Activated B cell treated with CpG ODN at 0.5 μM for 24 hours (primary cell): ENCODE measurements at places on chromosomes 4 and X. TPM values are rescaled to one million over a fixed set of nuclear protein-coding genes. Genes with fewer than 3 reads are reported as not detected.
A peak's percentile ranks its signal among the peaks of the same experiment; 100 is the strongest.

The SMIM43 gene
- total RNA-seq, result not detected in 2 replicates

The NUDT10 gene
- 0.27 and 0.31 TPM in 2 replicates for total RNA-seq

The MYOZ2 gene
- not detected in 2 replicates for total RNA-seq

The KIT gene
- total RNA-seq, result not detected in 2 replicates

The MAOA gene
- 0.18 TPM in 1 of 2 replicates, not detected in the other for total RNA-seq

The XG gene
- not detected in 2 replicates for total RNA-seq

The TMEM31 gene
- not detected in 2 replicates for total RNA-seq

The FGB gene
- not detected in 2 replicates for total RNA-seq

The SGMS2 gene
- total RNA-seq, result not detected in 2 replicates

GRCh38 chr4:147787204-147787603 lies 55.3 kb downstream of the ARHGAP10 start:
- no peak for DNase-seq

DNA sequence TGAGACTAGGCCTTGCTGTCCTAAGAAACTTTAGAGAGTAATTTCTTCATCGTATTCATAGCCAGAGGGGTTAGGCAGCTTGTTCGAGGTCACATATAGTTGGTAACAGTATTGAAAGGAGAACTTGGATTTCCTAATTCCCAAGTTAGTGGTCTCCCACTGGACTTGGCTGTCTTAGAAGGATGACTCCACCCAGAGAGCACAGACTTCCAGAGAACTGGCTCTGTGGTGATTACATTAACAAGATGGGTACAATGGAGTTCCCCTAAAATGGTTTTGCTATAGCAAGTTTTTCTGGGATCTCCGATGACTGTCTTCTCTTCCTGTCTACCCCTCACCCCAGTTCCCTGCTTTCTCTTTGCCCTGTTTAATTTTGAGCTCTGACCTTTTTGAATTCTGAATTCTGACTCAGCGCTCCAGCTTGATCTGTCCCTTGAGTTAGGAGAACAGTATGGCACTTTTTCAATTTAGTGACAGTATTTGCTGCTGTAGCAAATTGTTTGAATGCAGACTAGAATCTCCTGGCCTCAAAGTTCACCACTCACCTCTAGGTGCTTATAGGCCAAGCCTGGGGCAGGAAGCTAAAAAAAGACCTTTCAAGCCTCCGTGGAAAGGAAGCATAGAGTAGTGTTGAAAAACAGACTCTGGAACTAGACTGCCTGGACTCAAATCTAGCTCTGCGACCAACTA lies 6.9 kb downstream of the MSN start:
- no peak for DNase-seq

- DNase-seq, result no peak
Measured at GRCh38 chr4:24932515-24933225, 19.8 kb upstream of the CCDC149 start.

DNA sequence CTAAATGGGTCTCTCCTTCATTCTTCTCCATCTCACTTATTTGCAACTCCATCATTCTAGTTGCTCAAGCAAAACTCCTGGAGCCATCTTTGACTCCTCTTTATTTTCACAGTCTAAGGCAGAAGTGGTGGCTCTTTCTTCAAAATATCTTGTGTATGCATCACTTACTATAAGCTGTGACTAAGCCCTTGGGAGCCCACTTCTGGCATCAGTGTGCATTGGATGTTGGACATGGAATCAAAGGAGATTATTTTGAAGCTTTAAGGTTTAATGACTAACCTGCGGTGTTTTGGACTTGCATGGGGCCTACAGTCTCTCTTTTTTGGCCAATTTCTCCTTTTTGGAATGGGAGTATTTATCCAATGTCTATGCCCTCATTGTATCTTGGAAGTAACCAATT lies 276.8 kb downstream of the SPOCK3 start:
- no peak for DNase-seq

DNA sequence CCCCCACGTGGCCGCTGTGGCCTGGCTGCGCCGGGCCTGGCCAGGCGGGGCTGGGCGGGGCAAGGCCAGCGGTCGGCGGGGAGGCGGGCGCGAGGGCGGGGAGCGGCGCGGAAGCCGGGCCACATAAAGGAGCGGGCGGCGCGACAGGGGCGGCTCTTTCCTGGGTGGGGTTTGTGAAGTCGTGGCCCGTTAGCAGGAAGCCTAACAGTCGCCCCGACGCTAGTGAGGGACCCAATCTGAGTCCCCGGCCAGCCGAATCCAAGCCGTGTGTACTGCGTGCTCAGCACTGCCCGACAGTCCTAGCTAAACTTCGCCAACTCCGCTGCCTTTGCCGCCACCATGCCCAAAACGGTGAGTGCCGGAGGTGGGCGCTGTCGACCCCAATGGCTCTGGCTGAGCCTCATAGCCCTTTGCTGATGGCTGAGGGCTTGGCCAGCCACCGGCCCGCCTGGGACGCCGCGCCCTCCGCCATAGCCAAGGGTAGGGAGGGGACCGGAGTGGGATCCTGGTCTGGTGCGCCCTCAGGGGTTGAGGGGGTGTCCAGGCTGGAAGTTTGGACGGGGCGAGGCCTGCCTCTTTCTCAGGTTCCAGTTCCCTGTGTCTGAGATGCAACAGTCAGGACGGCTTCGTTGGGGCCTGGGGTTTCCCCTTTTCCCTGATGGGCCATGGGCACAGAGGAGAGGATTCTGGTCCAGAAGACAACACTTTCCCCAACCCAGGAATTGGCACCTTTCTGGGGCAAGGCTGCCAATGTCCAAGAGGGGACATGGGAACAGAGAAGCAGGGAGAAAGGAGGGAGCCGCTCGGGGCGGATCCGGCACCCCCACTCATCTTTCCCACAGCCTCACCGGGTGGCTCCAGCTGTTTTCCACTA lies at the start of gene MSN:
Gene MSN (plus strand): TSS at position 152 of the 874 bp plus-strand sequence. CDS start 188 bp downstream, at position 340.
- DNase-seq, result peak; percentile 63

DNA sequence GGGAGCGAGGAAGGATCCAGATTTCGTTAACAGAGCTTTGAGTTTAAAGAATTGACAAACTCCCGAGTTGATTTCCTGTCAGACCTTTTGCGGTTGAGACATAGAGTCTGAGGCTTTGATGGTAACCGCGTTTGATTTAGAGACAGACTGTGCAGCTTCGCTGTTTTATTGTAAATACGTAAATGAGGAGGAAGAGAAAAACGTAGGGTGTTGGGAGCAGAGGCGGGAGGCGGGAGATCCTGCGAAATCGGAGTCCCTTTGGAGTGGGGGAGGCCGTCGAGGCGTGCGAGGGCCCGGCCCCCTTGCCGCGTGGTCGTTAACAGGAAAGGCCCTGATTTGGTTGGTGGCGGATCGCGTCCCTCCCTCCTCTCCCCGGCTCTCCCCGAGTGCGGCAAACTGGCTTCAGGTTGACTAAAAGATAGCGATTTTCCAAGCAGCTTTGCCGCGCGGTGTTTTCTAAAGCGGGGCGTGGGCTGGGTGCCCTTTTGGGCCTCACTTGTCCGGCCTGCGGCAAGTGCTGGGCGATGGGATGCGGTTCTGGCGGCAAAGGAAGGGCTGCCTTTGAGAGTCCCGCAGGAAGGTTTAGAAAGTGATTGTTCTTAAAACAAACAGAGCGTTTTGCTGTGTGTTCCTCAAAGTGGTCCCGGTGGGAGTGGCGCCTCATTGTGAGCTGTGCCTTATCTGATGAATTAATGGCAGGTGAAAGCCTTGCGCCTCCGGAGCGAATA lies 857 bp downstream of the SCML1 start:
- DNase-seq, result peak; percentile 32

DNA sequence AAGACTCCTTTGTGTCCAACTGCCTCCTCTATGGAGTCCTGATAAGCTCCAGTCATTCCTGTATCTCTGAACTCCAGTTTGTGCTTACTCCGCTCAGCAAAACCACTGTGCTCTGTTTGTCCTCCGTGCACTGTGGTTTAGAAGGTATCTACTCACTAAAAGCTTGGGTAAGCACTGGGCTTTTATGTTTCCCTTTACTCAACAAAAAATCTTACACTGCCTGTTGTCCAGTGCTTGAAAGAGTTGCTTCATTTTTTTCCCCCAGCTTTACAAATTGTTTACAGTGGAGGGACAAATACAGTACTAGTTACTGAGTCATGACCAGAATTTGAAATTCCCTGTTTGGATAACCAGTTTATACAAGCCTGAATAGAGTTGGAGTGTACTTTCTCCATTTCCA lies 545.3 kb upstream of the FAT1 start:
- DNase-seq, result no peak

- DNase-seq, result no peak
Measured at GRCh38 chrX:115696939-115697338, 136.0 kb downstream of the PLS3 start.

- no peak for DNase-seq
Measured at GRCh38 chrX:123869488-123869887, 9.6 kb downstream of the XIAP start.

GRCh38 chrX:154368630-154369448 lies 5.6 kb downstream of the FLNA start:
- peak; percentile 73 for DNase-seq

- DNase-seq, result no peak
Measured at GRCh38 chr4:123477711-123478209, 81.2 kb downstream of the SPRY1 start.

DNA sequence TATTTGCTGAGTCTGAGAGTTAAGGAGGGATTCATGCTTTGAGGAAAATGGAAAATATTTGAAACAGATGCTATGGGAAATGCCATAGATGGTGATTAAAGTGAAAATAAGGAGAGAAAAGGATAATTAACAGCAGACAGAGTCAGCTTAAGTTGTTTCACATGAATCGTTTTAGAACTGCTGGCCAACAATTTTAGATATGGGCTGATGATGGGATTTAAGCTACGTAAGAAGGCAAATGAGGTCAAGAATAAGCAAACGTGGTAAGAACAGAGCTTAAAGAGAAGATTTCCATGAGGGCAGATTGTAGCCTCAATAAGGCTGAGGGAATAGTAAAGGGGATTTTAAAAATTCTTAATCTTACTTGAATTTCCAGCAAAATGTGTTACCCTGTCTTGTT lies 77.9 kb downstream of the MFAP3L start:
- DNase-seq, result no peak

DNA sequence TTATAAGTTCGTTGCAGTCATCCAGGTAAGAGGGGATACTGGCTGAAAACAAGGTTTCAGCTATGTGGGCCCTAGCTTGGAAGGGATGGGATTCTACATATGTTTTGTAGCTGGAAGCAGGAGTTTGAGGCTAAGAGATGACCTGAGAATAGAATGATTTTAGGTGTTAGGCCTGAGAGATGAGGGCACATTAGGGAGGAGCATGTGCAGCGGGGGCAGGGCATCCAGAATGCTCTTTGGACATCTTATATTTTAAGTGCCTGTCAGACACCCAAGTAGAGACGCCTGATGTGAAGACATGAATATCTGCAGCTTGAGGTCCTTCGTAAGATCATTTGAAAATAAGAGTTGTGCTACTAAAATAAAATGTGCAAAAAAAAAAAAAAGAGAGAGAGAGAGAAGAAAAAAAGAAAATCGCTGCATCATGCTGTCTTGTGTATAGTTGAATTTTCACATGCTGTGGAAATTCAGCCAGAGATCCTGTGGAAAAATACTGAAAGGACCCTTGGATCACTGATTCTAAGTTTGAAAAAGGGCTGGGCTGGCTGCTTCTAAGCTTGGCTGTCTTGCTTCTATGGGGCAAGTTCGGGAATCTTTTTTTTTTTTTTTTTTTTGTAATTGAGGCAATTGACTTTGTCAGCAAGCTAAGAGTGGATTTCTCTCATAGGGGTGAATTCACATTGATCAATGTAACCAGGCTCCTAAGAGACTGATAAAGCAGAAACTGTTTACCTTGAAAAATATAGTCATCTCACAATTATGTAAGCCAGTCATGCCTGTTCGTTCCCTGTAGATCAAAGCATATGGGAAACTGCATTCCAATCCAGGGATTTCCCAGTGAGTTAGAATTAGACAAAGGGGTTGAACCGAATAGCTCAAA lies 341.0 kb upstream of the GATB start:
- DNase-seq, result no peak

GRCh38 chr4:83362492-83363329 lies 28.1 kb upstream of the HPSE start:
- DNase-seq, result no peak

GRCh38 chrX:69222103-69223090 lies 57.1 kb upstream of the PJA1 start:
- peak; percentile 45 for DNase-seq

- DNase-seq, result no peak
Measured at GRCh38 chrX:143570782-143571181, 53.5 kb upstream of the SPANXN3 start.

- no peak for DNase-seq
Measured at GRCh38 chrX:129347291-129347690, 176.0 kb downstream of the SMARCA1 start.

DNA sequence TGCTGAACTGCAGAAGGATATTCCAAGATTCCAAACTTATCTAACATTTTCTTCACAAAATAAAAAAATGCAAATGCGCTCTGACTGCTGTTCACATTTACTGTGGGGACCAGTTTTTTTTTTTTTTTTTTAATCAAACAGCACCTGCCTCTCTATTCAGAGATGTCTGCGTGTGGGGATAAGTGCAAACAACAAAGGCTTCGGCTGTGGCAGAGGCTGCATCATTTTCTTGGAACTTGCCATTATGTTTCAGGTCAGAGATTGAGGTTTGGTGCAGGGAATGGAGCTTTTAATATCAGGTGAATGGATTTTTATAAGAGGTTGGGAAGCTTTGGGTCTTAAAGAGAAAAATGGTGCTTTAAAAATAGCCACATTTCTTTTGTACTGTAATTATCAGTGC lies 78.2 kb upstream of the TET2 start:
- DNase-seq, result no peak

DNA sequence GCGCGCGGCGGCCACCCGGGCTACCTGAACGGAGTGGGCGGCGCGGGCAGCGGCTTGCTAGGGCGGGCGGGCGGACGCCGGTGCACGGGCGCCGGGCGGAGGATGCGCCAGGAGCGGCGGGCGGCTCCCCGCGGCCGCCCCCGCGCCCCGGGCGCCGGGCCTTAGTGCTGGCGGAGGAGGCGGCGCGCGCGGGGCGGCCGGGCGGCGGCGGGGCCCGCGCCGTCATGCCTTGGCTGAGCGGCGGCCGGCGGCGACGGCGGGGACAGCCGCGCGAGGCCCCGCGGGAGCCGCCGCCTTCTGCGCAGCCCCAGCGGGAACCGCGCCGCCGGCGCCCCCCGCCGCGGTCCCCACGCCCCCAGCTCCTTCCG lies 48.2 kb downstream of the CLDN34 start:
- no peak for DNase-seq

DNA sequence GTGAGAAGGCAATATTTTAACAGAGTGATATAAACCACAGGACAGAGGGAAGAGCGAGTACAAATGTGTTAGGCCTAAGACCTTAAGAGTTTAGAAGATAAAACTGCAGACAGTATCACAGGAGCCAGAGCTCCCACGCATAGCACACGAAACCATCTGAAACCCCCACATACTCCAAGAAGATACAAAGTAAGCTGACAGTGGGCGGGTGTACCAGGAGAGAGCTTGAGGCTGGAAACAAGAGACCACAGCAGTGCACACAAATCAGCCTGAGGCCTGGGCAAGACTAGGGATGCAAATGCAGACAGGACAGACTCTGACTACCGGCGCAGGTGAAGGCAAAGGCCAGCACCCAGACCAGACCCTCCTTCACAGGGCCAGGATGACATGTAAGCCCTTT lies 54.1 kb upstream of the ARHGAP24 start:
- DNase-seq, result no peak
